ENCODE measurements at places on chromosomes 13 and 19. TPM values are rescaled to one million over a fixed set of nuclear protein-coding genes. Genes with fewer than 3 reads are reported as not detected.

- no peak for DNase-seq
Measured at GRCh38 chr19:38569368-38569983, 48.3 kb downstream of the MAP4K1 start.

- DNase-seq = no peak
Measured at GRCh38 chr13:51958217-51958547, 53.1 kb downstream of the ATP7B start.

DNA sequence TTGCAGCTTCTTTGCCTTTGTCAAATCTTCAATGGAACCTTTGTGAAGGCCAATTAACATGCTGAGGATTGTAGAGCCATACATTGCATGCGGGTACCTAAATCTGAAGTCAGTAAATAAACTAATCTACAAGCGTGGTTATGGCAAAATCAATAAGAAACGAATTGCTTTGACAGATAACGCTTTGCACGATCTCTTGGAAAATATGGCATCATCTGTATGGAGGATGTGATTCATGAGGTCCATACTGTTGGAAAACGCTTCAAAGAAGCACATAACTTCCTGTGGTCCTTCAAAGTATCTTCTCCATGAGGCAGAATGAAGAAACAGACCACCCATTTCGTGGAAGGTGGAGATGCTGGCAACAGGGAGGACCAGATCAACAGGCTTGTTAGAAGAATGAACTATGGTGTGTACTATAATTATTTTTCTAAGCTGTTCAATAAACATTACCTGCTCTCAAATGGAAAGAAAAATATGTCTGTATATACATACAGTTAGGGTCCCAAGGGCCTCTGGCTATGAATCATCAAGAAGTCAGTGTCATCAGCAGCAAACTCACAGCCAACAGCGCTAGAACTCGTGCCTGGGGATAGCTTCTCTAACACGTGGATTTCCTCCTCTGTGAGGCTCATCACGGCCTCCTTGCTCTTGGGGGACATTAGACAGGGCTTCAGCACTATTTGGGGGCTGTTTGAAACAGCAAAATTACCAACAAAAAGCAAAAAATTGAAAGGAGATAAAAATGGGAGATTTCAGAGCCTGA lies 2.9 kb upstream of the CD70 start:
- DNase-seq = no peak

DNA sequence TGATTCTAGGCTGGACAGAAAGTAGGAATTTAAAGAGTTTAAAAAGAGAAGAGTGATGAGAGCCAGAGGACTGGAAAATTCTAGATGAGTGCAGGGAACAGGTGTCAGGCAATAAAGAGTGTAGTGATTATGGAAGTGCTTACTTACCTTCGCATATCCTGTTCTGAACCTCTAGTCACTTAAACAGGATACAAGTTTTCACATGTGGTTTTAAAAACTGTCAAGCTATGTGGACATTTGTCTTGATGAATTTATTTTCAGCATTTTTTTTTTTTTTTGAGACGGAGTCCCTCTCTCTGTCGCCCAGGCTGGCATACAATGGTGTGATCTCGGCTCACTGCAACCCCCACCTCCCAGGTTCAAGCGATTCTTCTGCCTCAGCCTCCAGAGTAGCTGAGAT lies 34.3 kb upstream of the IL17D start:
- DNase-seq = no peak

The ARHGAP45 gene
- 0.13 TPM for total RNA-seq

- peak; percentile 53 for DNase-seq
Measured at GRCh38 chr13:93775507-93776108, 549.0 kb downstream of the GPC6 start.

The KIR2DL3 gene
- not detected for total RNA-seq

GRCh38 chr19:8612807-8613171 lies 2.3 kb upstream of the ADAMTS10 start:
- no peak for DNase-seq
